ENCODE measurements at places on chromosomes 13 and 19.
A peak's percentile ranks its signal among the peaks of the same experiment; 100 is the strongest.

DNA sequence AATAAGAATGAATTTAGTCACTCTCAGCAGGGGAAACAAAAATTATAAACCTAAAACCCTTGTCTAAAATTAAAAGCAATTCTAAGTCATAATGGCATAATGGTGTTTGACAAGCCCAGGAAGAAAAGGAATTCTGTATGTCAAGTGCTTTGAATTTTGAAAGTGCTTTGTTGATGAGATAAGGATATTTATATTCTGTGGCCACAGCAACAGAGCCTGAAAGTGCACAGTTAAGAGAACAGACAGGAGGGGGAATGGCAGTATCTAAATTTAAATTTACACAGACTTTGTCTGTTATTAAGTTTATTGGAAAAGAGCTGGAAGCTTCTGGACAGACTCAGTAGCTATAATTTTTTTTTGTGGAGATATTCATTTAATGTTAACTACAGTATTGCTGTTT, 69.8 kb downstream of the OLFM4 start:
- no peak overlapping the region for H3K27ac ChIP-seq
- DNase-seq: no peak
- no peaks in the 10 kb centered on the region for H3K4me1 ChIP-seq

DNA sequence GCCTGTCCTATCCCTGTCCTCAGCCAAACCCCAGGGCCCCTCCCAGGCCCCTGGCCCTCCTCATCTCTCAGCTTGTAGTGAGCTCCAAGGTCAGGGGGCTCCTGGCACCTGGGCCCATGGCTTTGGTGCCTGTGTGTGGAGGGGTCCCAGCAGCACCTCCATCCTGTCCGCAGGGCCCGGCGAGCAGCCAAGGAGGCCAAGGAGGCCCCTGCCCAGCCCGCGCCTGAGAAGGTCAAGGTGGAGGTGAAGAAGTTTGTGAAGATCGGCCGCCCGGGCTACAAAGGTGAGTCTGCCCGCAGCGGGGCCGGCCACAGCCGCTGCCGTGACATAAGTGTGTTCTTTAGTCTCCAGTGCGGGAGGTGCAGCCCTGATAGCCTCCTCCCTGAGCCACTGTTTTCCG, 3.9 kb upstream of the AMH start:
- H3K4me1 ChIP-seq: peaks cover 12% of the 10 kb centered on the region
- peaks cover 5% of the 10 kb centered on the region for H3K27me3 ChIP-seq
- H3K36me3 ChIP-seq: peaks cover 18% of the 10 kb centered on the region

DNA sequence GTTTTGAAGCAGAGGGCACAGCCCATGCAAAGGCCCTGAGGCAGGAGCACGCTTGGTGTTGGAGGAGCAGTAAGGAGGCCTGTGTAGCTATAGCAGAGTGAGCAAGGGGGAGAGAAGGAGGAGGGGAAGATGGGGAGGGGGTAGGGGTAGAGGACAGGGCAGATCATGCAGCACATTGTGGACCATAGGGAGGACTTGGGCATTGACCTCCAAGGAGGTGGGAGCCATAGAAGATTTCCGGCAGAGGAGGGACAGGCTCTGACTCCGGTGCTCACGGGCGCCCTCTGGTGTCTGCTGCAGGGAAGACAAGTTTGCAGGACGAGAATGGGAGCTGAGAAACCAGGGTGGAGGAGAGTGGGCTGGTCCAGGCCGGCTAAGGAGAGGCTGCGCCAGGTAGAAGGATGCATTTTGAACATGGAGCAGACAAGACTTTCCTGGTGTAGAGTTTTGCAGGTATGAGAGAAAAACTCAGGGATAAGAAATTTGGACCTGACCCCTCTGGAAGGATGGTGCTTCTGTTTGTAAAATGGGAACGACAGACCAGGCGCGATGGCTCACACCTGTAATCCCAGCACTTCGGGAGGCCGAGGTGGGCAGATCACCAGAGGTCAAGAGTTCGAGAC, 13.7 kb upstream of the CREB3L3 start:
- DNase-seq: peak; percentile 94
- peaks cover 6% of the 10 kb centered on the region for H3K4me1 ChIP-seq
- H3K27ac ChIP-seq: peak overlapping the region; percentile 70
- peaks cover 18% of the 10 kb centered on the region for H3K27me3 ChIP-seq

GRCh38 chr13:24192811-24193162, 32.3 kb downstream of the SPATA13 start:
- H3K4me1 ChIP-seq: peaks cover 24% of the 10 kb centered on the region
- no peak overlapping the region for H3K4me3 ChIP-seq
- no peak for DNase-seq
- peaks cover 15% of the 10 kb centered on the region for H3K36me3 ChIP-seq
- H3K27ac ChIP-seq: no peak overlapping the region

DNA sequence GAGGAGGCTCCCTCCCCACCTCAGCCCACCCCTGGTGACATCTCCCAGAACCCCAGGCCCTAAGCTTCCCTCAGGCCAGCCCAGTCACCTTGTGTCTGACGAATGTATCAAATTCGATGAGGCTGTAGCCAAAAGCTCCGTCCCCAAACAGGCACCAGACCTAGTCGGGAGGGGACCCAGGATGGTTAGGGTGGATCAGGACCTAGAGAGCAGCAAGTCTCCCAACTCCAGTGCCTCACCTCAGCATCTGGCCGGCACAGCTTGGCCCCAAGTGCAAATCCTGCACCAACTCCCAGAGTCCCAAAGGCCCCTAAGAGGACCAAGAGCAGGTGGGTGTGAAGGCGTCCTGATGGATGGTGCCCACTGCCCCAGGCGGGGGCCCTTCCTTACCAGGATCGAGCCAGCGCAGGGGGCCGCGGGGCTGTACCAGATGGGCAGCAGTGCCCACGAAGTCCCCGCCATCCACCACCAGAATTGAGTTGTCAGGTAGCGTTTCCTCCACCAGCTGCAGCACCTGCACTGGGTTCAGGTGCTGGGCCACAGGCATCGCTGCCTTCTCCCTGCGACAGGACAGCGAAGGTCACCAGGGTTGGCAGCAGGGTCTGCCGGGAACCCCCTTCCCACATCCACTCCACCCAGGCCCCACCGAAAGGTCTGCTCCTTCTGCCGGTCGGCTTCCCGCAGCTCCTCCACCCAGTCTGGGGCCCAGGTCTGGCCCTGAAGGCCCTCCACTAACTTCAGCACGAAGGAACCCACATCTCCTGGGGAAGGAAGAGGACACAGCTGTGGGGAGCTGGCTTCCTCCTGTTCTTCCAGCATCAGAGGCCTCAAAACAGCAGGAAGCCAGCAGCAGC, 8.8 kb downstream of the SYDE1 start:
- H3K27ac ChIP-seq: no peak overlapping the region
- H3K4me3 ChIP-seq: no peak overlapping the region
- H3K4me1 ChIP-seq: no peaks in the 10 kb centered on the region
- H3K27me3 ChIP-seq: no peaks in the 10 kb centered on the region
- DNase-seq: no peak

DNA sequence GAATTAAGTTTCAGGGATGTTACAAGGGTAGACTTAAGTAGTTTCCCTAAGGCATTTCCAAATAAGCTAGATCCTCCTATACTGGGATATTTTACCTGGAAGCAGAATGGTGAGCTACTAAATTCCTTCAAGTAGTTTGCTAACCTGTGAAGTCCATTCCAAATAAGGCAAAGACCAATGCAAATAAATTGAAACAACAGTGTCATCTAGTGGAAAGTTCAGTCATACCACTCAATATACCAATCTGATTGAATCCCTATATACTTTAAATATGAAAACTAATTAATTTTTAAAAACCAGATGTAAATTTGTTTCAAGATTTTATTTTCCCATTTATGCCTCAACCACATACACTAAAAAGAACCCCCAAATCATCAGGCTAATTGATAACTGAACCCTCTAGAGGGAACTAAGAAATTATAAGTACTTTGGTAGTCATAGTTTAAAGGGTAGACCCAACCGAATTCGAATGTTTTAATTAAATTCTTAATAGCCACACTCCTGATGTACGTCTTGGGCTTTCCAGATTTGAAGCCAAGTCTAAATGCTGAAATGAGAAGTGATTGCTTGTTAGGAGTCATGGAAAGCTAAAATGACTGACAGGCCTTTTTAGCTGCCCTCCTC, 223.7 kb downstream of the TBC1D4 start:
- no peaks in the 10 kb centered on the region for H3K27me3 ChIP-seq
- H3K4me3 ChIP-seq: no peak overlapping the region
- H3K4me1 ChIP-seq: no peaks in the 10 kb centered on the region
- DNase-seq: no peak
- H3K27ac ChIP-seq: no peak overlapping the region
- no peaks in the 10 kb centered on the region for H3K36me3 ChIP-seq

GRCh38 chr19:46489445-46490272, 6.0 kb downstream of the PNMA8B start:
- peak overlapping the region; percentile 76 for H3K4me3 ChIP-seq
- DNase-seq: peak; percentile 55
- peaks cover 87% of the 10 kb centered on the region for H3K27me3 ChIP-seq
- 0 out of 2 replicates have a peak, but pooled peaks cover 1% of the 10 kb centered on the region for H3K36me3 ChIP-seq
- peaks cover 45% of the 10 kb centered on the region for H3K4me1 ChIP-seq

GRCh38 chr19:6987850-6988249, 33.4 kb downstream of the MBD3L2B start:
- H3K4me1 ChIP-seq: no peaks in the 10 kb centered on the region
- H3K27me3 ChIP-seq: peaks cover 6% of the 10 kb centered on the region
- peaks cover 54% of the 10 kb centered on the region for H3K36me3 ChIP-seq
- DNase-seq: no peak

GRCh38 chr13:47484548-47484947, 516.5 kb downstream of the SUCLA2 start:
- no peak for DNase-seq
- H3K4me1 ChIP-seq: peaks cover 13% of the 10 kb centered on the region
- H3K27ac ChIP-seq: no peak overlapping the region
- no peak overlapping the region for H3K4me3 ChIP-seq

- peaks cover 43% of the 10 kb centered on the region for H3K36me3 ChIP-seq
- H3K4me1 ChIP-seq: peaks cover 18% of the 10 kb centered on the region
- H3K27ac ChIP-seq: peak overlapping the region; percentile 94
- H3K4me3 ChIP-seq: no peak overlapping the region
- DNase-seq: peak; percentile 75
- H3K27me3 ChIP-seq: no peaks in the 10 kb centered on the region
These were observed 19.6 kb downstream of the TMEM150B start for GRCh38 chr19:55305491-55305890.

GRCh38 chr13:99086267-99087097, 108.6 kb upstream of the DOCK9 start:
- peaks cover 26% of the 10 kb centered on the region for H3K4me1 ChIP-seq
- peaks cover 21% of the 10 kb centered on the region for H3K27me3 ChIP-seq
- no peak overlapping the region for H3K27ac ChIP-seq
- H3K36me3 ChIP-seq: no peaks in the 10 kb centered on the region
- DNase-seq: peak; percentile 49
- H3K4me3 ChIP-seq: peak overlapping the region; percentile 87

GRCh38 chr13:31427151-31428100, 227.7 kb downstream of the B3GLCT start:
- no peak overlapping the region for H3K4me3 ChIP-seq
- H3K4me1 ChIP-seq: peaks cover 8% of the 10 kb centered on the region

DNA sequence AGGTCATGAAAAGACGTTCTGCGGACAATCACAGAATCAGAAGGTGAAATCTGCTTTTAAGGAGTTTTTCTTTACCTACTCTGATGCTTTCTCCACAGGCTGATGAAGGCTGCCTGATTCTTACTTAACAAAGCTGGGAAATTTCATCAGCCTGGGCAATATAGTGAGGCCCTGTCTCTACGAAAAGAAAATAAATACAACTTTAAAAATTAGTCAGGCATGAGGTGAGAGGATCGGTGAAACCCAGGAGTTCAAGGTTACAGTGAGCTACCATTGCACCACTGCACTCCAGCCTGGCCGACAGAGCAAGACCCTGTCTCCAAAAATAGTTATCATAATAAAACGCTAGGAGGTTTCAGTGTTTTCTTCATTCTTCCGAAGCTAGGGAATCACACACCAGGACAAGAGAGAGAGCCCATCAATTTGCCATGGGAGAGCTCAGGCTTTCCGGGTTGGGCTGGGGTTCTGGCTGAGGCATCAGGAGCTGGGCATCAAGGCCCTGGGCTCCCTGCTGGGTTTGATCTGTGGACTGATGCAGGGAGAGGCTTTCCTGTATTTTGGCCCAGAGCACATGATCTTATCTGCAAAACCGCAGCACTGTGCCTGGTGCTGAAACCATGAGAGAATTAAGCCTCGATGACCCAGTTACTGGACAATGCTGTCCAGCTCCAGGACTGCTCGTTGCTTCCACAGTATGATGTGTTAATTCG, 25.1 kb upstream of the CEBPG start:
- no peaks in the 10 kb centered on the region for H3K36me3 ChIP-seq
- no peak for DNase-seq
- peaks cover 6% of the 10 kb centered on the region for H3K27me3 ChIP-seq
- H3K4me1 ChIP-seq: 0 out of 2 replicates have a peak, but pooled peaks cover 3% of the 10 kb centered on the region
- no peak overlapping the region for H3K27ac ChIP-seq
- no peak overlapping the region for H3K4me3 ChIP-seq

GRCh38 chr13:59950266-59950665, 213.5 kb downstream of the DIAPH3 start:
- DNase-seq: no peak
- no peak overlapping the region for H3K4me3 ChIP-seq

DNA sequence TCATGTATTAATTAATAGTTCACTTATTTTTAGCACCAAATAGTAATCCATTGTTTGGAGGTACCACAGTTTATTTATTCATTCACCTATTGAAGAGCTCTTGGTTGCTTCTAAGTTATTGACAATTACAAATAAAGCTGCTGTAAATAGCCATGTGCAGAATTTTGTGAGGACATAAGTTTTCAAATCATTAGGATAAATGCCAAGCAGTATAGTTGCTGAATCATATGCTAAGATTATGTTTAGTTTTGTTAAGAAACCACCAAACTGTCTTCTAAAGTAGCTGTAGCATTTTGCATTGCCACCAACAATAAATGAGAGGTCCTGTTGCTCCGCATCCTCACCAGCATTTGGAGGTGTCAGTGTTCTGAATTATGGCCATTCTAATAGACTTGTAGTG, 2126.8 kb downstream of the PCDH9 start:
- H3K4me1 ChIP-seq: no peaks in the 10 kb centered on the region
- 0 out of 2 replicates have a peak, but pooled peaks cover 4% of the 10 kb centered on the region for H3K36me3 ChIP-seq
- no peaks in the 10 kb centered on the region for H3K27me3 ChIP-seq
- no peak for DNase-seq
- no peak overlapping the region for H3K4me3 ChIP-seq
- no peak overlapping the region for H3K27ac ChIP-seq

DNA sequence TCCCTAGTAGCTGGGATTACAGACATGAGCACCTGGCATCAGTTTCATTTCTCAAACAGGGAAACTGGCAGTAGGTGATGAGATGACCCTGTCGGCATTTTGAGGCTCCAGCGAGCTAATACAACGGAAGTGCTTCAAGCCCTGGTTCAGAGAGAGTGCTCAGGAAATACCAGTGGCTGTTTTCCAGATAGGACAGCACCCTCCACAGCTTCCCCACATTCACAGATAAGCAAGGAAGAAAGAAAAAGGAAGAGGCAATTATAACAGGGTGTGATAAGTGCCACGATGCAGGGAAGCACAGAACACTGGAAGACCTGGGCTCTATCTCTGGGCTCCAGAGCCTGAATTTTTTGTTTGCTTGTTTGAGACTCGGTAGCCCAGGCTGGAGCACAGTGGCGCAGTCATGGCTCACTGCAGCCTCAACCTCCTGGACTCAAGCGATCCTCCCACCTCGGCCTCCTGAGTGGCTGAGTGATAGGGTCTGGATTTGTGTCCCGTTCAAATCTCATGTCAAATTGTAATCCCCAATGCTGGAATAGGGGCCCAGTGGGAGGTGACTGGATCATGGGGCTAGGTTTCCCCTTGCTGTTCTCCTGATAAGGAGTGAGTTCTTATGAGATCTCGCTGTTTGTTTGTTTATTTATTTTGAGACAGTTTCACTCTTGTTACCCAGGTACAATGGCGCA, 43.5 kb downstream of the PIN1 start:
- DNase-seq: no peak
- H3K27ac ChIP-seq: no peak overlapping the region
- H3K27me3 ChIP-seq: no peaks in the 10 kb centered on the region
- H3K36me3 ChIP-seq: no peaks in the 10 kb centered on the region

GRCh38 chr13:58032676-58033460, 401.3 kb downstream of the PCDH17 start:
- H3K36me3 ChIP-seq: no peaks in the 10 kb centered on the region
- peaks cover 4% of the 10 kb centered on the region for H3K4me1 ChIP-seq
- no peak for DNase-seq
- no peaks in the 10 kb centered on the region for H3K27me3 ChIP-seq

All from WTC11 (cell line).